GM18507 (cell line): ENCODE measurements at places on chromosomes 5 and 9.

- no peak for DNase-seq
These were observed 7.8 kb downstream of the RAPGEF1 start for GRCh38 chr9:131732061-131732526.

- DNase-seq = no peak
These were observed 93.9 kb downstream of the EFNA5 start for GRCh38 chr5:107576736-107577393.

- no peak for DNase-seq
These were observed 1.1 kb upstream of the CD14 start for GRCh38 chr5:140634103-140634502.

DNA sequence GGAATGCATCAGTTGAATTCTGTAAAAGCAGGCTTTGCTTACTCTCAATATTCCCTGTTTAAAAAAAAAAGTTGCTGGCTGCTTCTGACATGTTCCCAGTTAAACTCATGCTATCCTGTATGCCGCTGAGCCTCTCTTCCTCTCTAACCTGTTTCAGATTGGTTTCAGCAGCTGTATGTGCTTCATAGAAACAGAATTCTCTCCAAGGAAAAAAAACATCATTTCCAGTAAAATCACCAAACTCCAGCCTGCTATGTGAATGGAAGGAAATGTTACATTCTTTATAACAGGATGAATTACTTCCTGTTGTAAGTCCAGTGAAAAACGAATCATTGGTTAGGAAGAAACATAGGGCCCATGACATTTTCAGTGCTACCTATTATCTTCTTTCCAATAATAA lies 25.7 kb upstream of the KCNV2 start:
- DNase-seq = no peak

- DNase-seq = no peak
These were observed 36.4 kb upstream of the CCDC152 start for GRCh38 chr5:42720251-42720650.

DNA sequence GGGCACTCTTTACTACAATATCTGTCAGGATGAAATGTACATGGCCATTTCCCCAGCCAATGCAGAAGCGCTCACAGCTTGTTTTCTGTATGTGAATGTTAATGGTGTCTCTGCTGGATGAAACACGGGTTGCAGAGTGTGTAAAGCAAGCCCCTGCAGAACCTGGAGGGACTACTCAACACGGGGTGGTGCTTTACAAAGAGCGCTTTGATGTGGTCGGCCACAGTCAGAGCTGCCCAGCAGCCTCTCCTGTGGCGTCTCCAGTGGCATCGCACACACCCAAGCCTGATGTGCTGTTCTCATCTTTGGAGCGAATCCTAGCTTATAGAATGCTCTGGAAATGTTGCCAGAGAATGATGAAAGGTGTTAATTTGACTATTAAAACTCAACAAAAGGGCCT lies 162.7 kb upstream of the NFIL3 start:
- no peak for DNase-seq

DNA sequence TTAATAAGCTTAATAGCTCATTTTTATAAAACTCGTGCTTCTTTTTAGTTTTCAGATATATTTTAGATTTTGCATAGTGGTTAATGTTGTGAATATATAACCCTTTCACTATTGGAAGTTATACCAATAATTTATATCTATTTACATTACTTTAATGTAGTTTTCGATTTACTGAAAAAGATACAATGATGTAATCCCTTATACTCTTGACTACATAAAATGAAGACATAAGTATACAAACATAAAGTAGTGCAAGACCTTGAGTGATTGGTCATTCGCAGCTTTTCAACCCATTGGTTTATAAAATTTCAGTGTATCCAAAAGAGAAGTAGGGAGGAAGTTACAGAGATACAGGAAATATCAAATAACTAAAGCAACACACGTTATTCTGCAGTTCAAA lies 84.3 kb upstream of the GRHPR start:
- DNase-seq = no peak

- no peak for DNase-seq
These were observed 204.9 kb downstream of the CHSY3 start for GRCh38 chr5:130109152-130109551.

- DNase-seq = no peak
These were observed 59.1 kb upstream of the IER5L start for GRCh38 chr9:129237164-129237611.

DNA sequence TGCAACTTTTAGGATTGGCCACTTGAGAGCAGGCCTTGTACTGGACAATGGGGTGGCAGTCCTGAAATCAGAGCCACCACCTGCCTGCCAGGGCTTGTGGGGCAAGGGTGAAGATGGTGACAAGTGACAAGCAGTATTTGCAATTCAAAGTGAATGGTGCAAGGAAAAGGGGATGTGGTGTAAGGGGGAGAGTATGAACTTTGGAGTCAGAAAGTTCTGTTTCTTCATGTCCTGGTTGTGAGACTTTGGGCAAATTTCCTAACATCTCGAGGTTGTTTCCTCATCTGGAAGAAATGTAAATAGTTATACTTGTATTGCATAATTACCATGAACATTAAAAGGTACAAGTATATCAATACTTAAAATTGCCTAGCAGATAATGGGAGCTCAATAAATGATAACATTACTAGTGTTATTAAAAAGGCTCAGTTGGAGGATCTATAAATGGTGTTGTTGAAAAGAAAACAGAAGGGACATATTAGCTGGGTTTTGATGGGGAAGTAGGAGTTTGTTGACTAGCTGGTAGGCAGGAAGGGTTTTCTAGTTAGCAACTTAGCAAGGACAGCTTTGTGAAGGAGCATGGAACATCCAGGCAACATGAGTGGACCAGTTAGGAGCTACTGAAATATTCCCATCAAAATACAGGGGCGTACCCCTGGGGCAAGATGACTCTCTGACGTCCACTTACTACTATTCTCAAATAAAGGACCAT lies 21.3 kb upstream of the MEGF9 start:
- no peak for DNase-seq

DNA sequence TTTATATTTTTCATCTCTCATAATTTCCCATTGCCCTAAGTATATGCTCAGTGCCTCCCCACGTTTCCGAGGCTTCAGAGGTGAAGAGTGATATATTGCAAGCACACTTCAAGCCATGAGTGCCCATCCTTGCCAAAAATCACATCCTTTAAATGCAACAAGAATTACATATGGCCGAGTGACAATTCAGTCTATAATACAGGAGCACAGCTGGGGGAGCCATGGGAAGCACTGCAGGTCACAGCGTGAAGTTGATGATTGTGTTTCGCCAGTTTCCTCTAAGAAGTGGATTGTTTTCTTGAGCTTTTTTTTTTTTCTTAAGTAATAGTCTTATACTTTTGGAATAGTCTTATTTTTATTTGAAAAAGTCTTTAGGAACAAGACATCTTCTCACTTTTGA lies 61.1 kb downstream of the MTRR start:
- no peak for DNase-seq

DNA sequence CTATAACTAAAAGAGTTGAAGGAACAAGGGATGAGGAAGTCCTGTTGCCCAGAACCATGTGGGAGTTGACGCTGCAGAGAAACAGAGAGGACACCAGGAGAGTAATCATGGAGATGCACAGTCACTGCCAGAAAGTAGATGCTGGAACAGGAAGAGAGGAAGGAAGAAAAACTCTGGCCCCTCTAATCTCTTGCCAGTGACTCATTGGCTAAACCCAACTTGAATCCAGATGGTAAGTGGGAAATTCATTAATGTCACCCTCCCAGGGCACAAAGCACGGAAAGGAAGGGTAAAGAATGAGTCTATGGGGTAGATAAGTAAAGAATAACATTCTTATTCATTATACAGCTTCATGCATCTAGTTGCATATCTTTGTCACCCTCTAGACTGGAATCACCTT lies 631.9 kb downstream of the PRELID2 start:
- no peak for DNase-seq
